ENCODE measurements at places on chromosomes 2 and 18. TPM values are rescaled to one million over a fixed set of nuclear protein-coding genes. Genes with fewer than 3 reads are reported as not detected.

The ARHGAP25 gene
- 90.2 TPM for total RNA-seq

The CYP27A1 gene
- total RNA-seq = not detected

The RNU2-63P gene
- 48.9 TPM for total RNA-seq

The ARHGEF33 gene
- 0.59 TPM for total RNA-seq

The HMSD gene
- total RNA-seq = 1.6 TPM

The MOCOS gene
- total RNA-seq = 0.64 TPM

The C2orf92 gene
- total RNA-seq = 7.3 TPM

The SLC66A3 gene
- total RNA-seq = 9.9 TPM

The C18orf32 gene
- total RNA-seq = 15.2 TPM

The PKDCC gene
- not detected for total RNA-seq

The CHRND gene
- total RNA-seq = not detected

The IL37 gene
- not detected for total RNA-seq

The PSD4 gene
- total RNA-seq = 388 TPM

The SNED1 gene
- total RNA-seq = 3.6 TPM

The CFAP53 gene
- 0.50 TPM for total RNA-seq

The DNAJC10 gene
- total RNA-seq = 53.7 TPM

The SKOR2 gene
- total RNA-seq = not detected

Measured in activated CD8-positive, alpha-beta memory T cell treated with anti-CD3 and anti-CD28 coated beads, Interleukin-2, amount 10 ng/mL, durations not matched to agents 7 days and 5 days (primary cell).